ENCODE measurements at places on chromosomes 3 and 15.
A peak's percentile ranks its signal among the peaks of the same experiment; 100 is the strongest.

- DNase-seq = no peak
These were observed 175.1 kb upstream of the ATP11B start for GRCh38 chr3:182618085-182618732.

DNA sequence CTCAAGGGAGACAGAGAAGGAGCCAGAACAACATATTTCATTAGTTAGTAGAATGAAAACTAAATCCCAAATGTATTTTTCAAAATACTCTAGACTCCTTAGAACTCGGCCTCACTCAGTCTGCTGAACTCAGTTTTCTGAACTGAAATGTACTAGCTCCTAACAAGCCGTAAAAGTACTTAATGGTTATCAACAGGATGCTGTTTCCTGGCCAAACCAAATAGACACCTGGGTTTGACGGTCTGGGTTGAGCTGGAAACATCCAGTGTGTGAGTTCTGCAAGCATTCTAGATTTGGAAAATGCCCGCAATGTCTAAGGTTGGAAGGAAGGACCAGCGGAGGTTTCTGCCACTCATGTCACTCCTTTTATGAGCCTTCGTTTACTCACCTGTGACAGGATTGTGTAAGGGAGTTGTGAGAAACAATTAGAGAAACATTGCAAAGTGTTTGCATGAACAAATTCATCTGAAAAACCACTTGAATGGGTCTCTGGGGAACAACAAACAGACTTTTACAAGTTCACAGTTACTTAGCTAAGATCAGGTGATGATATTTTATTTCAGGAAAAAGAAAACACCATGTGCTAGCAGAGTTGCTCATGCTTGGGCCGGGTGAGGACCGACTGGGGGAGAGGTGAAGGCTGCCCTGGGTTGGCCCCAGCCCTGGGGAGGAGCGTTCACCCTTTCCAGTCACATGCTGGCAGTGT, 151.0 kb downstream of the ALDH1A2 start:
- no peak for DNase-seq

DNA sequence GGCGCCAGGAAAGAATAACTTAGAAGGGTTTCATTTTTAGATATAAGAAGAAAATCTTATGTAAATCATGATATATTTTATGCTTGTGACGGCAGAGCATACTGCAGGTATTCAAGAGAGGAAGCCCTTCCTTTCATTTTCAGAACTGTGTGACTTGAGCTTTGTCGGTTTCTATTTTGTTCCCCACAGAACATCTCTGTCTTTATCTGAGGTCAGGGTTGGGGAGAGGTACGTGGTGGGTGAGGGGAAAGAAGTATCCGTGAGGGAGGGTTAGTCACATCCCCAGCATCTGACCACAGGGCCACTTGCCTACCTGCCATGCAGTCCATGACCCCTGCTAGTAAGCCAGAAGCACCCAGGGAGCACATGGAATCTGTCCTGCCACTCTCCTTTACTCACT, 126.5 kb downstream of the DGKG start:
- no peak for DNase-seq

DNA sequence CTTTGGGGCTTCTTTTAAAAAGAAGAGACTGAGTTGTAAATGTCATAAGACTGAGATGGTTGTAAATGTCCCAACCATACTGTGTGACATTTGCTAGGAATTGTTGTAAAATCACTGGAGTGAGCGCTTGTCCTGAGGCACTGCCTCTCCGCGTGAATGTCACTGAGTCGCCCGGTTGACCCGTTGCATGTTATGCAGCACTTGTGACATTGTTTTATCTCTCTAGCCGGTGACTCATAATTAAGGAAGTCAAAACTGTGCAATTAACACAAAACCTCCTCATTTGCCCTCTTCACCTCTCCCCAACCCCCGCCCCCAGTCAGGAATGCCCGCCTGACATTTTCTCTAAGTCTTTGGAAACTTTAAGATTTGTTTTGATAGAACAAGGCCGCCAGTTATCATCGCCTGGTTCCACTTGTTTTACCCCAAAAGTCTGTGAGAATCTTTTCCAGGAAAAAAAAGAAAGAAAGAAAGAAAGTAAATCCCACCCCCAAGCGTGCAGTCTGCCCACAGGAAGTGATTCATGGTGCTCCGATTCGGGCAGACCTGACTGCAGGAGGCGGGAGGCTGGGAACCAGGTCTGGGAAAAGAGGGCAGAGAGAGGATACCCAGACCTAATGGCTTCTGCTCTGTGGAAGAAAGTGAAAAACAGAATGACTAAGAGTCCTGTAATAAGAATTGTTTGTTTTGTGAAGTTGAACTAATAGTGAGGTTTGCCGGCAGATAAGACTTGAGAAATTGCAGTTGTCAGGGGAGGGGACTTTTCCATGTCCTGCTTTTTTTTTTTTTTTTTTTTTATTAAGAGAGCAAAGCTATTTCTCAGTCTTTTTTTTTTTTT, 84.8 kb downstream of the SMAD3 start:
- DNase-seq = peak; percentile 95

DNA sequence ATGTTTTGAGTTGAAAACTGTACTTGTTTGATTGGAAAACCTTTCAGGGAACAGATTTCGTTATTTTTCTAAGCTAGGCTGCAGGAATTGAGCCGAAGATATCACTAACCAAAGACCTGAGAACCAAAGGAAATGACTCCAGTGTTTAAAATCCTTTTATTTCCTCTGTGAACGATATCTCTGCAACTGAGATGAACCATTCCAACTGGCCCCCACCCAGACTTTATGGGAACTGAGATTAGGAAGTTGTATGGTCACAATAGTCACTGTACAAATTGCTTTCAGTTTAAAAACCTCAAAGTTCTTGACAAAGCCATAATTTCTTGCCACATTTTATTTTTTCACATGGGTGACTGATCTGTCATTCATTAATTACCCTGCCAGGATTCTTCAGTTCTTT, 232.4 kb downstream of the RBMS3 start:
- no peak for DNase-seq

- DNase-seq = no peak
These were observed 36.5 kb downstream of the HCN4 start for GRCh38 chr15:73331991-73332925.

GRCh38 chr15:44527241-44527640, 9.7 kb upstream of the EIF3J start:
- DNase-seq = no peak

- DNase-seq = peak; percentile 25
These were observed 39.6 kb downstream of the VGLL3 start for GRCh38 chr3:86951322-86951721.

DNA sequence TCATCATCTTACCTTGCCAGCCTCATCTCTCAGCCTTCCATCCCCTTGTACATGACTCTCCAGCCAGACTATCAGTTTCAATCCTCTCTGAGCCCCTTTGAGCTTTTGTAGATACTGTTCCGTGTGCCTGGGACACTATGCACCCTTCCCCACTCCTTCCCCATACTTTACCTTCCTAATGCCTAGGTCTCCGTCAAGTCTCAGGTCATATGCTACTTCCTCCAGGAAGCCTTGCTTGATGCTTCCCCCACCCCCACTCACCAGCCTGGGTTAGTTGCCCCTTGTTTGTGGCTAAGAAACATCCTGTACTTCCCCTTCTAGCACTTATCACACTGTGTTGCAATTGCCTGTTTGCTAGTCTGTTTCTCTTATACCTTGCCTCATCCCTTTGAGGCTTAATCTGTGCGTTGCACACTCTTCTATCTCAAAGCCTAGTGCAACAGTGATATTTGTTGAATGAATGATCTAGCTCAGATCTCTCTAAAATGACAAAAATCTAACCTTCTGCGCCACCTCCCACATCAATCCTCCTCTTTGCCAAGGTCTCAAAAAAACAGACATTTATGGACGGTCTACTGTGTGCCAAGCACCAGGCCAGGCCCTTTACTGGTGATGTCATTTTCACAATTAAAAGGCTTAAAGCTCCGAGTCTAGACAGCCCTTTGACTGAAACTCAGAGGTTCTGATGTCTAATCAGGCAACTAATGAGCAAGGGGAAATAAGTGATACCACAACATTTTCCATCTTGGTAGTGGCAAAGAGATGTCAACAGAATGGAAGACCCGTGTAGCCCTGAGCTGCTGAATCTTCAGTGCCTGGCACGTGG, 6.5 kb upstream of the USP3 start:
- DNase-seq = no peak

DNA sequence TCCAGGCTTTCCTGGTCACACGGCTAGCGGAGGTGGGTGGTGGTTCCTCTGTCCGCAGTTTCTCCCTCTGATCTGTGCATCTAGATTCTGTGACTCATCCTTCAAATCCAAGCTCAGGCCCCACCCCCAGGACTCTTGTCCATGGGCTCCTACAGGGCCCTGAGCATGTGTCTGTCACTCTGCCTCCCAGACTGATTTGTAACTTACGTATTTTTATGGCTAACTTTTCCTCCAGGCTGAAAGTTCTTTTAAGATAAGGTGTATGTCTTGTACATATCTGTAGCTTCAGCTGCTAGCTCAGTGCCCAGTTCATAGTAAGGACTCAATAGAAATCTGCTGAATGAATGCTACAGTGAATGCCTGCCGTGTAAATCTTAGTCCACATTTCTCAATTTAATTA, 8.0 kb downstream of the ESYT3 start:
- peak; percentile 79 for DNase-seq

- DNase-seq = no peak
These were observed 149.4 kb downstream of the CFAP20DC start for GRCh38 chr3:58900386-58900785.

DNA sequence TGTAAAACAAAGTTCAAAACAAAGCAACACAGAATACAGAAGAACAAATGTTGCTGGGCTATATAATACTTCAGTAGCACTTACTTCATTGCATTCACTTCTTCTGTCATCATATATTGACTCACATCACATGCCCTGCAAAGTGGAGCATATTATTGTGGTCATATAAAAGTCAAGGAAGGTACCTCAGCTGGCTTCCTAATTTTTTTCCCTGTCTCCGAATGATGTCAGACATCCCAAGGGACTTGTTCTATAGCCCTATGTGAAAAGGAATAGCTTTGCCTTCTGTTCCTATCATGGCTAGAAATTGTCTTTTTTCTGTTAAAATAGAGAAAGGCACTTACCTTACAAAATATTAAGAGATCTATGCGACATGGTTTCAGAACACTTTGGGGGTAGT, 109.4 kb downstream of the LRTM1 start:
- DNase-seq = no peak

- no peak for DNase-seq
These were observed 68.4 kb upstream of the TOPAZ1 start for GRCh38 chr3:44173263-44173662.

GRCh38 chr15:66638377-66638776, 63.7 kb upstream of the SMAD6 start:
- DNase-seq = no peak

GRCh38 chr3:95459706-95460105, 1354.7 kb upstream of the EPHA6 start:
- DNase-seq = no peak

- DNase-seq = no peak
These were observed 72.5 kb downstream of the OSBPL10 start for GRCh38 chr3:31908391-31909097.

- no peak for DNase-seq
These were observed 97.5 kb downstream of the CHL1 start for GRCh38 chr3:294096-294495.

GRCh38 chr3:153762411-153763235, 358.6 kb upstream of the ARHGEF26 start:
- no peak for DNase-seq

GRCh38 chr15:79977431-79978054, 6.5 kb upstream of the BCL2A1 start:
- DNase-seq = no peak

GRCh38 chr15:22808240-22808639, 21.8 kb downstream of the NIPA1 start:
- no peak for DNase-seq

GRCh38 chr15:53786401-53786800, 26.9 kb upstream of the WDR72 start:
- DNase-seq = no peak

DNA sequence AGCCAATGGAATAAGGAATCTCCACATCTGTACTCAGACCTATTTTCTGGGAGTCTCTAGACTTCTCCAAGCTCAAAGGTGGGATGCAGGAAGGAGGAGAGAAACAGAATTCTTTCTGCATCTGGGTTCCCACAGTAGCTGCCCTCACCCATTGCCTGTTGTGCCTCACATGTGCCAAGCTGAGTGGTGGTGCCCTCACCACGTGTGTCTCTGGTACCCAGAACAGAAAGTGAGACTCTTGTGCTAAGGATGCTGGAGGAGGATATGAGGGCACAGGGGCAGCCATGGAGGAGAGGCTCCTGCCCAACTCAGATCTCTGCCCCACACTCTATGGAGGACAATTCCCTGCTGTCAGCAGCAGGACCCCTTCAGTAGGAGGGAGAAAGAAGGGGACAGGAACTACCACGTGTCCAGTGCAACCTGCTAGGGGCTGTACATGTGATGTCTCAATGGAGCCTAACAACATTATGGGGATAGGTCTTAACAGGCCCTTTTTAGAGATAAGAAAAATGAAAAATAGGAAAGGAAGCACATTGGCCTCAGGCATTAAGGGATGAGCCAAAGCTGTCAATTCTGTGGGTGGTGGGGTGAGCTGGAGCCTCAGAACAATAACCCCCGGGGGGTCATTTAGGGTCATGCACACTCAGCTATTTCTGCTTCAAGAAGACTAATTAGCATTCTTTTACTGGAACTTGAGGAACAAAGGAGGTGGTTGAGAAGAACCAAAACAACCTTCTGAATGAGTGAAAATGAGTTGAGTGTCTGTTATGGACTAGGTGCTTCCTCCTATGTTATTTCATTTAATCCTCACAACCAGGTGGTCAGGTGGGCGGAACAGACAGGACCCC, 16.3 kb upstream of the NOX5 start:
- no peak for DNase-seq

GRCh38 chr15:68328443-68328842, 50.9 kb downstream of the FEM1B start:
- no peak for DNase-seq

GRCh38 chr3:11692532-11692813, 48.8 kb upstream of the VGLL4 start:
- no peak for DNase-seq

GRCh38 chr3:55288657-55289056, 198.4 kb downstream of the WNT5A start:
- no peak for DNase-seq

- peak; percentile 4 for DNase-seq
These were observed 27.5 kb downstream of the PLSCR5 start for GRCh38 chr3:146577662-146578061.

DNA sequence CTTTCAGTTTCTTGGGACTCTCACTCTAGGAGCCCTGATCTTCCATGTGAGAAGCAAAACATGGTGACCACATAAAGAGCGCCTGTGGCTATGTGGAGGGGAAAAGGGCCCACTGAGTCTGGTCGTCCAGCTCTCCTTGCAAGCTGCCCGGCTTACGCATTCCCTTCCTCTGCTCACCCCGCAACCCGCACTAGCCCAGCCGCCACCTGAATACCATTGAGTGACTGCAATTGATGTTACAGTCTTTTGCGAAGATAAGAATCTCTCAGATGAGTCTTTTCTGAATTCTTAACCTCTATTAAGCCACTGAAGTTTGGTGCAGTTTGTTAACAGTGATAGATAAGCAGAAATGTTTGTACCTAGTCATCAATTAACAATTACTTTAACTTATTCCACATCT, 589.0 kb upstream of the DPPA4 start:
- DNase-seq = no peak

GRCh38 chr3:34683851-34684250, 885.4 kb downstream of the PDCD6IP start:
- no peak for DNase-seq
